HT1080 (cell line): ENCODE measurements at places on chromosomes 1 and 21. TPM values are rescaled to one million over a fixed set of nuclear protein-coding genes. Genes with fewer than 3 reads are reported as not detected.

GRCh38 chr1:210726621-210727020, 397.9 kb downstream of the HHAT start:
- no peak for DNase-seq

DNA sequence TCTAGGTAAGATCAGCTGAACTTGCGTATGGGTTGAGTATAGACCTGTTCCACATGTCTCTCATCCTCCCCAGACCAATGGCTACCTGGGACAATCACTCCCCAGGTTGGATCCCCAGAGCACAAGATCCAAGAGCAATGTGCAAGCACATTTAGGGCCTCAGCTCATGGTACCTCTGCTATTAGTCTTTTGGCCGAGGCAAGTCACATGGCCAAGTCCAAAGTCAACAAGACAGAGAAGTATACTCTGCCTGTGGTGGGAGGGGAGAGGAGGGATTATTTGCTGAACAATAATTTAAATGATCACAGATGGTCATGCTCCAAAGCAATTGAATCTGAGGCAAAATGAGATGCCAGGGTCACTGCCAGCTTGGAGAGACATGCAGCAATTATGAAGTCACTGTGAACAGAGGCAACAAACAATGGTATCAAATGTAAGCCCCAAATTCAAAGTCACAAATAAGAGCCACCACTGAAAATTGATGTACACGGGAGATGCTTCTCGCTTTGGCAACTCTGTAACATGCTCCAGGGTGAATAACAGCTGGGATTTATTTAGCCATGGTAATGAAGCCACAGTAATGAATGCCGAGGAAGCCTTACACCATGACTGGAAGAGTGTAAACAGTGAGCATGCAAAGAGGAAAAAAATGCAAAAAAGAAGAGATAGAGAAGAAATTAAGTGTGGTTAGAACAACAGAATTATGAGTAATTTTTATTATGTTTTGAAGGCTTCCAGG, 149.1 kb downstream of the ZNF281 start:
- no peak for DNase-seq

DNA sequence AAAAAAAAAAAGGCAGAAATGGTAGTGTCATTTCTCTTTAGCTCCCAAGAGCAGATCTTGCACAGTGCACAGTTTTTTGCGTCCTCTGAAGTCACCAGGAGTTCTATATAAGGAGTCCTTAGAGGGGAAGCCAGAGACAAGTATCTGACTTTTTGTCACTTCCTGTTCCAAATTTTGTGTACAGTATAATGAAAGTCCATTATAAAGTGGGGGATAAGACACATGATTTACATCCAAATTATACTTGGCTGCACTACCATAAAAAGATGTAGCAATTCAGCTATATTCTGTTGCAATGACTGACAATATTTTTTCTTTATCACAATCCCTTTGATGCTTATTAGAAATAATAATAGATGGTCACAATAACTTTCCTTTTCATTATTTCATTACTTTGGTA, 1276.9 kb upstream of the ADGRL2 start:
- no peak for DNase-seq

DNA sequence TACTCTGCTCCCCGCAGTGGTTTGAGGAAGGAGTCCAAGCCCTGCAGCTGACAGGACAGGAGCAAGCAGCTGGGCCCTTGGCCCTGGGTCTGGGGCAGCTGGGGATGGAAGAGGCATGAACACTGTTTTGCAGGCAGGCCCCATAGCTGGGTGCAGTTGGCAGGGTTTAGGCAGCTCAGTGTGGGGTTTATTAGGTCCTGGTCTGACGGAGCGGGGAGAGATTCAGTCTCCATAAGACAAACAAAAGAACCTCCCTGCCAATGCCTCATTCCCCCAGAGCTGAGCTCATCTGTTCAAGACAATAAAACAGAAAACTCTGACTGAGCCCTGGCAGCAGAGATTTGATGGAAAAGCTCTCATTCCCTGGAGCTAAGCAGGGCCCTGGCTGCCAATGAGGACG, 37.3 kb downstream of the OLFML2B start:
- DNase-seq, result no peak

- peak; percentile 94 for DNase-seq
These were observed 2.3 kb upstream of the RUNX1 start for GRCh38 chr21:35051287-35051818.

- peak; percentile 49 for DNase-seq
These were observed 43.3 kb downstream of the LRRC53 start for GRCh38 chr1:74468982-74469603.

The CD1E gene
- total RNA-seq, result not detected in 2 replicates

DNA sequence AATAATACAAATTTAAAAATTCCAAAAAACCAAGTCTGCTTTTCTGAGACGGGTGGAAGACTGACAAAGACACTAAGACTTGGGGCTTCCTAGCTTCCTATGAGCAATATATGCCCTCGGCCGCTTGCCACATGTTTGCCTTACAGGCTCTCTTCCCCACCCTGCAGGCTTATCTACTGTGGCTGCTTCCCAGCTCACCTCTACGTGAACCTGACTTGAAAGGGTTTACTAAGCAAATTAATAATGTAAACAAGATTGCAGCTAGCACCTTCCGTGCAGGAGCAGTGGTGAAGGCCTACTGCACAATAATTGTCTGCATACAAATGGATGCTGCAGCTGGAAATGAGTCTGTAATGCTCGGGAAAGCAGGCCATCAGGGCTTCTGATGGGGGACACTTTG, 152.9 kb upstream of the DAB1 start:
- DNase-seq, result no peak

GRCh38 chr21:15293240-15293639, 228.4 kb upstream of the NRIP1 start:
- peak; percentile 88 for DNase-seq

The LRP8 gene
- total RNA-seq, result 44.4 and 65.3 TPM in 2 replicates

DNA sequence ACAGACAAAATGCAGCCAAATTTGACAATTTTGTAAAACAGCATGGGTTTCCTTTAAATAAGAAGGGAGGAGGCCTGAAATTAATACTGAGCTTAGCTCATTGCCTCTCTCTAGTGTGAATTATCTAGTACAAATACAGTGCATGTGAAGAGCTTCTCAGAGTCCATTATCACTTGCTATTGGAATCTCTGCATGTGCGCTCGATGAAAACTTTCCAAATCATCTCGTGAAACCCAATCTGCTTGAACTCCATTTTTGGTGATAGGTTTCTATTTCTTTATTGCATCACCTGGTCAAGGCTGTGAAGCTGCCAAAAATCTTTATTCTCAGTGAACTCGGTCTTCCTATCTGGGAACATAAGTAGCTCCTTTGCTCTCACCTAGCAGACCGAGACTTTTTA, 49.5 kb upstream of the LYPLAL1 start:
- DNase-seq, result no peak

- DNase-seq, result peak; percentile 89
These were observed 26.5 kb upstream of the NTPCR start for GRCh38 chr1:232923739-232924386.

DNA sequence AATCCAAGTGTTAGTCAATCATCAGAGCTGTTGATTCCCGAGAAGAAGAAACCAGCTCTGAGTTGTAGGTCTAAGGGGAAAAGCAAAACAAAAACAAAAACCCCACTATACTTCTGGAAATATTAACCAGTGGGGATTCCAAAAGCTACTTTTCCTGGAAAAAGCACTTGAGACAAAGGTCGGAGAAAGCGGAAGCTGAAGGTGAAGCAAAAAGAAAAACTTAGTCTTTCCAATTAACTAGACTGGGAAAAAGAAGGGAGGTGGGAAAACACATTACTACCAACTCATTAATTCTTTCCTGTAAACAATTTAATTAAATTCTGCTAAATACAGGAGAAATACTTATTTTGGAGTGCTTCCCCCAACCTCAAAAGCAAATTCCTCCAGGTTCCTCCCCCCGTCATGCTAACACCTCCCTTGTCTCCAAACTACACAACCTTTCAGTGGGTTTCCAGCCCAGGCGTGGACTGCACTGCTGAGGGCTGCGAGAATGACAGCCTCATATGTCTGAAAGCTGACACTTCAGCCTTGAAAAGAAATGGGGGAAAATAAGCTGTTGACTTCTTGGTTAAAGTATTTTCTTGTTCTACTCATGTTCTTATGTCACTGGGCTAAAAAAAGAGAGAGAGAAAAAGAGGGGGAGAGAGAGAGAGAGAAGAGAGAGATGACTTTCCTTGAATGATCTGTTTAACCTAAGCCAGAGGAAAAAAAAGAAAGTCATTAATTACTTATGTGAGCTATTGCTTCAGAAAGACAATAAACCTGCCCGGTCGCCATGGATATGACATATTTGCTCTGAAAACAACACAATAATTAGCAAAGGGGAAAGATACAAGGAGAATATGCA, 5.1 kb downstream of the CASZ1 start:
- no peak for DNase-seq

The FAM177B gene
- not detected in 2 replicates for total RNA-seq

- no peak for DNase-seq
These were observed 90.4 kb downstream of the SLC45A1 start for GRCh38 chr1:8408151-8408839.

- DNase-seq, result peak; percentile 49
These were observed 744 bp upstream of the WDR26 start for GRCh38 chr1:224435318-224435763.

- DNase-seq, result peak; percentile 28
These were observed 29.9 kb upstream of the CAMSAP2 start for GRCh38 chr1:200708769-200709168.

DNA sequence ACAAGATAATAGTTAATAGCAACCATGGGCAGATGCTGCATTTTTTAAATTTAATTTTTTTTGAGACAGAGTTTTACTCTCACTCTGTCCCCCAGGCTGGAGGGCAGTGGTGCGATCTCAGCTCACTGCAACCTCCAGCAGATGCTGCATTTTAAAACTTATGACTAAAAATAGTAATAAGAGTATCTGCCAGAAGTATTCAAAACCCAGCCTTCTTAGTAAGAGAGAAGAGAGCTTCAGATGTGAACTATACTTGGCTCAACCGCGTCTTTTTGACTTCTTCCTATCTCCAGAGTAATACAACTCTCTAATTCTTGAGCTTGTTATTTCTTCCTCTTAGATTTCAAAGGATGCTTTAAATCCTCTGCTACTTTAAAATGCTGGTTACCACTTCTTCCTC, 4.6 kb downstream of the RPS27 start:
- no peak for DNase-seq

DNA sequence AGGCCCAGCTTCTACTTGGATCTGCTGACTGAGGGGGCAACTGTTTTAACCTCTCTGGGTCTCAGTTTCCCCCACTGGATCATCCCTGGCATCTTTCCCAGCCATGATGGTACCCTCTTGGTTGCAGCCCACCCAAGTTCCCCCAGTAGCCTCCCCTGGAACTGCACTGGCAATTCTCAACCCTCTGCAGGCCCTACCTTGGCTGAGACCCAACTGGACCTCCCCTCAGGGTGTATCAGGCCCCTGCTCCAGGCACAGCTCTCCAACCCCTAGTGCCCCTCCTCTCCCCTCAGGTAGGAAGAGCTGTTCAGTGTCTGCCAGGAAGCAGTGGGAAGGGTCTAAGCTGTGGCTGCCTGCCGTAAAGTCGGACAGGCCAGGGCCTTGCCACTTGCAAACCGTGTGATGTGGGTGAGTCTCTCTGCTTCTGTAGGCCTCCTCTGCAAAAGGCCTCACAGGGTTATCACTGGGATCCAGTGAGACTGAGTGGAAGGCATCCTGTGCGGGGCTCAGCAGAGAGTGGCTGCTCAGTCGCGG, 32.1 kb downstream of the RHBG start:
- no peak for DNase-seq

GRCh38 chr1:11640101-11640500, 14.1 kb downstream of the FBXO2 start:
- no peak for DNase-seq

DNA sequence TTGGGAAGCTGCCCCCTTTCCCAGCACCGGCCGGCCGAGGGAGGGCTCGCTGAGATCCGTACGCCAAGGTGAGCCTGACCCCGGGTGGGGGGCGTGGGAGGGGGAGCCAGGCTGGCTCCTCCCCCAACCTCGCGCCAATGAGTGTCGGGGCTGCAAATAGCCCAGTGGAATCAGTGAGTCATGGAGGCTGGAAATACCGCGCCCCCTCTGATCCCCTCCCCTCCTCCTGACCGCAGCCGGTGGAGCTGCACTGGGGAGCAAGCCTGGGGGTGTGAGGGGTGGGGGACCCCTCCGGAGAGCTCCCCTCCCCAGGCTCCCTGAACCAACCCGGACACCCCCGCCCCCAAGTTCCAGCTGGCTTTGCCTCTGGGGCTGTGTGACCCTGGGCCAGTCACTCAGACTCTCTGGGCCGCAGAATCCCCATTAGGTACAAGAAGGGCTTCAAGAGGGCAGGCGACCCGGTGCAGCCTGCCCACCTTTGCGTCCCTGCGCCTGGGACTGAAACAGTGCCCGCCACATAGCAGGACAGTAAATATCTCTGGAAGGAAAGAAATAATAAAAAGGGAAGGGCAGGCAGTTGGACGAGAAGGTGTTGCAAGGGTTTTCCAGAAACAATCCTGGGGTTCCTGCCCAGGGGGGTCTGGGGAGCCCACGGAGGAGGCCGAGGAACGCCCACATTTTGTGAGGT, 4.5 kb downstream of the HSPB7 start:
- DNase-seq, result peak; percentile 69

DNA sequence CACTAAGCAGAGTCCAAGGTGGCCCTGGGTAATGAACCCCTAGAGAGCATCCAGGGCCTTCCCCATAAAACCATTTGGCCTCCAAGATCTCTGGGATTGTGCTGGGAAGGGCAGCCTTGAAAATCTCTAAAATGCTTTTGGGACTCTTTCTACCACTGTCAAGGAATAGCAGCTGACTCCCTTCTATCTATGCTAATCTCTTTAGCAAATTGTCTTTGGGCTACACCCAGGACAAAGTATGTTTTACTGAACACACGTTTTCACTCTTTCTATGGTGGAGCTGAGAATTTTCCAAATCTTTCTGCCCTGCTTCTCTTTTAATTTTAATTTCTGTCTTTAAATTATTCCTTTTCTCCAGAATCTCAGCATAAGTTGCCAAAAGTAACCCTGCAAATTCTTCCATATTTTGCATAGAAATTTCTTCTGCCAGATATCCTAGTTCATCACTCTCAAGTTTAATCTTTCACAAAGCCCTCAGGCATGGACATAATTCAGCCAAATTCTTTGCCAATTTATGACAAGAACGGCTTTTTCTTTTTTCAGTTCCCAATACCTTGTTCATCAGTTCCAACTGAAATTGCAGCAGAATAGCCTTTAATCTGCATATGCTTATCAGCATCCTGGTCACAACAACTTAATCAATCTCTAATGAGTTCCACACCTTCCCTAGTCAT, 687.0 kb upstream of the ADGRL4 start:
- DNase-seq, result no peak
